Karpas-422 (cell line): ENCODE measurements at places on chromosomes 12 and 14. TPM values are rescaled to one million over a fixed set of nuclear protein-coding genes. Genes with fewer than 3 reads are reported as not detected.

The CCDC177 gene
- total RNA-seq, result not detected in 2 replicates

The STAT2 gene
- 86.1 and 93.5 TPM in 2 replicates for total RNA-seq

The TGM1 gene
- total RNA-seq, result 1.3 and 5.2 TPM in 2 replicates

The NGB gene
- not detected in 2 replicates for total RNA-seq

The HOXC4 gene
- total RNA-seq, result 7.3 and 9.7 TPM in 2 replicates

The RIC8B gene
- total RNA-seq, result not detected in 2 replicates

The SYT1 gene
- total RNA-seq, result not detected in 2 replicates

The PMCH gene
- total RNA-seq, result not detected in 2 replicates

The MMP19 gene
- 0.11 TPM in 1 of 2 replicates, not detected in the other for total RNA-seq

The LRRIQ1 gene
- total RNA-seq, result not detected in 2 replicates

The WNT1 gene
- total RNA-seq, result not detected in 2 replicates

The KRT78 gene
- not detected in 2 replicates for total RNA-seq

The PTPN21 gene
- 0.04 TPM in 1 of 2 replicates, not detected in the other for total RNA-seq

The PLBD1 gene
- total RNA-seq, result not detected in 2 replicates

The IL31 gene
- total RNA-seq, result not detected in 2 replicates

The FLVCR2 gene
- not detected in 2 replicates for total RNA-seq

The PTGER2 gene
- not detected in 2 replicates for total RNA-seq

The RAD9B gene
- 0.32 and 1.4 TPM in 2 replicates for total RNA-seq

The SPIC gene
- not detected in 2 replicates for total RNA-seq

The GALNT6 gene
- total RNA-seq, result 9.1 and 9.6 TPM in 2 replicates

The CCND2 gene
- 0.14 and 1.4 TPM in 2 replicates for total RNA-seq

The PIWIL1 gene
- total RNA-seq, result not detected in 2 replicates

The SIRT4 gene
- total RNA-seq, result 0.54 and 0.67 TPM in 2 replicates

The LRIG3 gene
- total RNA-seq, result not detected in 2 replicates

The DPF3 gene
- total RNA-seq, result 3.1 and 6.7 TPM in 2 replicates

The KLRC4 gene
- total RNA-seq, result not detected in 2 replicates

The ARG2 gene
- 6.0 and 17.7 TPM in 2 replicates for total RNA-seq

The CIROP gene
- total RNA-seq, result not detected in 2 replicates

The B3GNT4 gene
- 0.07 and 0.83 TPM in 2 replicates for total RNA-seq

The BHLHE41 gene
- 1.6 and 2.2 TPM in 2 replicates for total RNA-seq

The ADCY4 gene
- total RNA-seq, result 0.07 and 0.69 TPM in 2 replicates

The TRMT61A gene
- 8.0 and 30.8 TPM in 2 replicates for total RNA-seq

The HSPB8 gene
- not detected in 2 replicates for total RNA-seq

The ATG101 gene
- total RNA-seq, result 31.9 and 63.0 TPM in 2 replicates

The AQP6 gene
- 0.04 and 0.79 TPM in 2 replicates for total RNA-seq

The ADAM20 gene
- total RNA-seq, result 1.6 and 2.7 TPM in 2 replicates

The SLC16A7 gene
- total RNA-seq, result 21.9 and 63.6 TPM in 2 replicates

The DAZAP2 gene
- 189 and 362 TPM in 2 replicates for total RNA-seq

The ETFBKMT gene
- 1.0 and 1.5 TPM in 2 replicates for total RNA-seq

The GRIN2B gene
- total RNA-seq, result 1.3 and 2.0 TPM in 2 replicates
